ENCODE measurements at places on chromosomes 12 and 14.

- no peak for DNase-seq
Measured at GRCh38 chr14:85580536-85581140, 50.7 kb downstream of the FLRT2 start.

GRCh38 chr14:77615361-77616132 is 890 bp downstream of the SPTLC2 start:
- peak; percentile 29 for DNase-seq

DNA sequence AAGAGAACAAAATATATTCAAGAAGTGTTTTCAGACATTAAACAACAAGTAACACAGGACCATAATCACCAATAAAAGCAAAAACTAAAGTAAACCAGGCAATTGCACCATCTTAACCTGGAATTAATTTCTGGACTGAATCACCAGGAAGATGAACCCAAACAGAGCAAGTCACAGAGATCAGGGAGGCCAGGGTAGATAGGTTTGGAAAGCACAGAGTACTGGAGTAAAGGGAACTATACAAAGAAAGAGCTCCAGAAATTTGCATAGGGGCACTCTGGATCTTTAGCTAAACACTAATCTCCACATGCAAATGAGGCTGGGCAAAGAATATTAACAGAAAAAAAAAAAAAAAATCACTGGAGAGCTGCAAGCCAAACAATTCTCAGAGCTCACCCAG is 84.7 kb downstream of the NUAK1 start:
- DNase-seq, result no peak

DNA sequence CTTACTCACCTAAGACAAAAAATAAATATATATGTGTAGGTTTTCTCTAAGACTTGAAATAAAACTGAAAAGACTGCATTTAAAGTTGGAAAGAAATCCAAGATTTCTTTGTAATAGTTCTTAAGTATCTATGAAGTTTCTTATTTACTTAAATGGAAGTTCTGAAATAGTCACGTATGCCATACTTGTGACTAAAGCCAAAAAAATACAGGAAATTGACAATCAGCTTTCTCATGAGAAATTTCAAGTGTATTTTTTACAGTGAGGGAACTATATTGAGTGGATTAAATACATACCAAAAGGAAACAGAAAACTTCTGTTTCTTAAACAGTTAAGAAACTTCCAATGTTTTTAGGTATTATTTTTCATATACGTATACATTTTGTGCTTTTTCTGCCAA is 188.1 kb downstream of the DPY19L2 start:
- DNase-seq, result no peak

- no peak for DNase-seq
Measured at GRCh38 chr12:40635141-40635731, 57.0 kb upstream of the CNTN1 start.

- no peak for DNase-seq
Measured at GRCh38 chr12:100326208-100326607, 30.7 kb upstream of the SLC17A8 start.

- DNase-seq, result no peak
Measured at GRCh38 chr12:39617887-39618286, 1.7 kb downstream of the ABCD2 start.

- DNase-seq, result no peak
Measured at GRCh38 chr12:60522684-60523400, 927.0 kb downstream of the SLC16A7 start.

DNA sequence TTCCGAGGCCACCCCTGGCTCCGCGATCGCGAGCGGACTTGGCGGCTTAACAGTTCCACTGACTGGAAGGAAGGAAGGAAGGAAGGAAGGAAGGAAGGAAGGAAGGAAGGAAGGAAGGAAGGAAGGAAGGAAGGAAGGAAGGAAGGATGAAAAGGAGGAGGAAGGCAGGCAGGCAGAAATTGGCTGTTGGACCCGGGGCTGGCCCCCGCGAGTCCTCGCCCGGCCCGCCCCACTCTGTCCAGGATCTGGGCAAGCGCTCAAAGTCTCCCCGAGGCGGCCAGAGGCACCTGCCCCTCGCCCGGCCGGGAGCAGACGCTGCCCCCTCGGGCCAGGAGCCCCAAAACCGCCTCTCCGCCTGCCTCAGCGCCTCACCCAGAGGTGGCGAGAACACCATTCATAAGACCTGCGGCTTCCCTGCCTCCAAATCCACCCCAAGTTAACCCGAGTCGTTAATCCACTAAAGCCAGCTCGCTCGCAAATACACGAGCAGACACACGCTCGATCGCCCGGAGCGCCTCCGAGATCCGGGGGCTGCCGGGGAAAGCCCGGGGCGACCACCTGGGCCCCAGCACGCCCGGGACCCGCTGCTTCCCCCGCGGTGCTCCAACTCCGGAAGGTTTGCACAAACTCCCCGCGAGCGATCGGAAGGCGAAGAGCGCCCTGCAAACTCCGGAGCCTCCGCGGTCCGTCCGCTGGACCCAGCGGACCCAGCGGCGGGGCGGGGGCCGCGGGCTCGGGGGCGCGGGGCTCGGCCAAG is 844 bp downstream of the DPF3 start:
- peak; percentile 16 for DNase-seq

- DNase-seq, result no peak
Measured at GRCh38 chr14:101022121-101022520, 118.6 kb upstream of the RTL1 start.

GRCh38 chr12:30012816-30013450 is 229.2 kb upstream of the TMTC1 start:
- no peak for DNase-seq

DNA sequence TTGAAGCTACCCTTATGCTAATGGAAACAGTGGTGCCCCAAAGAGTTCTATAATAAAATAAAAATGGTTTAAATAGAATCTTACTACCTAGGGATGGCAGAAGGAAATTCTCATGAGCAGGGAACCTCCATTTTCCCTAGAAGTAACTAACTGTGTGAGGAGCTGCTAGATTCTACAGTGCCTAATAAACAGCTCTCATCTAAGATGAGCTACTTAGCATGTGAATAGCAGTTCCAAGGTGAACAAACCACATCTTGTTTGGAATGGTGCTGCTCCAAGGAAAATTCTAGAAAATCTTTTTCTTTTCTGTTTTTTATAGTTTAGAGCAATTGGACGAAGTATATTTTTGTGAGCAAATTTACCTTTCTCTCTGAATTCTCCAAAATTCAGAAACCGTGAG is 1015.3 kb upstream of the NOVA1 start:
- no peak for DNase-seq

GRCh38 chr12:90234472-90234871 is 525.8 kb upstream of the ATP2B1 start:
- no peak for DNase-seq

DNA sequence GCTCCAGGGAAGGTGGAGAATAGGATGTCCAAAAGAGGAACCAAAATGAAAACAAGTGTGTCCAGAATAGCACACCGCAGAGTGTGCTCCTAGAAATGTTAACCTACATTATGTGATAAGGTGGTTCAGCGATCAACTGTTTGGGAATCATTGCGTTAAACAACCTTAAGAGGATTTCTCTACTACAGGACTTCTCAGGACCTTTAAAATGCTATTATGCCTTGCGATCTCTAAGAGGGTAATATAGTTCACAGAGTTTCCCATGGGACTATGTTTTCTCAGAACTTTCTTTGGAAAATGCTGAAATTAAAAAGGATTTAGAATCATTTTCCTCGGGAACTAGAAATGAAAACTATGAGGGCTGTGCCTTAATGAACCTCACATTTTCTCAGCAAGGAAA is 1.8 kb downstream of the GLT8D2 start:
- no peak for DNase-seq

GRCh38 chr12:31591380-31591901 is 505 bp upstream of the DENND5B start:
- DNase-seq, result peak; percentile 4

DNA sequence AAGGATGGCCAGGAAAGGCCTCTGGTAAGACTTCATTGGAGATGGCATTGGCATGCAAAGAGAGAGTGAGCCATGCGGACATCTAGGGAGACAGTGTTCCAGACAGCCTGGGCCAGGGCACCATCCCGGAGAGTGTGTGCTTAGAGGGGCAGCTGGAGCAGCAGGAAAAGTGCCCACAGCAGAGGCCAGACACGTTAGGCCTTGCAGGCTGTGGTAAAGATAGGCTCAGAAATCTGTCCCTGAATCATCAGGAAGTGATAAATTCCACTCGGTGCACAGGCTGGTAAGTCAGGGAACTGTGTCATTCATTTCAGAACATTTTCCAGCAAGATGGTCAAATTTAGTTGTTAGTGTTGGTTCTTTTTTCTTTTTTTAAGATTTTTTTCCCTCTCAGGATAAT is 8.8 kb downstream of the GALNT16 start:
- no peak for DNase-seq

DNA sequence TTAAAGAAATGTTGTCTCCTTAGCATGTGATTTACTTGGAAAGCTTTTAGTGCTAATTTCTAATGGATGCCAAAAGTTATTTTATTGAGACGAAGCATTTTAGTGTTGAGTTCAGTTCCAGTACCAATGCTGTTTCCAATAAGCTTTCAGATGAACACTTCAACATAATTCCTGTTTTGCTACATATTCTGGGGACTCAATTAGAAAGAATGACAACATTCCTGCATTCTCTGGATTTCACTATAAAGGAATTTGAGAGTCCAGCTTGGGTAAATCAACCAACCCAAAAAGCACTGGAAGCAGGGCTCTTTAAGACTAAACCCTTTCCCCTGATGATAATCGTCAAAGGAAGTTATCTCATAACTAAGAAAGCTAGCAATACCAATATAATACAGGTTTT is 353.0 kb upstream of the TMTC1 start:
- DNase-seq, result no peak

DNA sequence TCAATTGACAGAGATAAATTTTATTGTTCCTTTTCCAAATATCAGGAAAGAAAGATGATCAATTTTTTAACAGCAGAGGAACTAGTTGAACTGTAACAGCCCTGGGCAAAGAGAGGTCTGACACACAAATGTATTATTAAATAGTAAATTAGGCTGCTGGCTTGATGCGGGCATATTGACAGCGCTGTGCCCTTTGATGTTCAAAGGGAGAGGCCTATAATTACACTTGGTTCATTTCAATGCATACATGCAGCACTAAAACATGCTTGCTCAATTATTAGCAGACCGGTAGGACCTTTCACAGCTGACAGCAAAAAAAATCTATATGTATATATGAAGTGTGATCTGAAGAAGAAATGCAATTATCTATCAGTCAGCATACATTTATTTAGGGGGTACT is 219.8 kb downstream of the SLC2A13 start:
- DNase-seq, result no peak

DNA sequence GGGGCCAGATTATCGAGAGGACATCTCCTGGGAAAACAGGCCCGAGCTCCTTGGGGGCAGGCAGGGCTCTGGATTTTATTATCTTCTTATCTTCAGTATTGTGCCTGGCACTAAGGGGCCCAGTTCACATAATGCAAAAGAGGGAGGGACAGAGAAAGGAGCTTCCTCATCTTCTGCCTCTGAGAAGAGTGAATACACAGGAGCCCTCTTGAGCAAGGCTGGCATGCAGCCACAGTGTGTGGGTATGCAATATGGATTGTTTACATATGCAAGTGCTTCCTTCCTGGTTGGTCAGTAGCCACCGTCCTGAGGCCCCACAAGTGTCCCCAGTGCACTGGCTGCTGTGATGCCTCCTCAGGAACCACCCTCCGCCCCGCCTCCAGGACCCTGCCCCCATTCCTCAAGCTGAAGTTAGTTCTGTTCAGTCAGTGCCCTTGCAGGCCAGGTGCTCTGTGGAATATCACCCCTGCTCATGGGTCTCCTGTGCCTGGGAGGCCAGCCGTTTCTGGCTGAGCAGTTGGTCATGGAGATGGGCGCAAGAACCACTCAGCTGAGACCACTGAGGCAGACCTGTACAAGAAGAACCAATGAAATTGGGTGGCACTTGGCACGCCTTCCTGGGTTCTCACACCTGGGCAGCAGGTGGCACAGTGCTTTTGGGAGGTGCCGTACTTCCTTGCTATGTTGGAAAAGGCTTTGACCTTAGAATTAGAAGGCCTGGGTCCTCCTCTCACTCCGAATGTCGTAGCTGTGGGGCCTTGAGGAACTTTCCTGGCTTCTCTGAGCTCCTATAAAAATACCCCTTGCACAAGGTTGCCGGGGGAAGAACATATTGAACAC is 35.1 kb upstream of the ACTN1 start:
- no peak for DNase-seq

- DNase-seq, result no peak
Measured at GRCh38 chr12:126198966-126199692, 1133.9 kb downstream of the AACS start.

DNA sequence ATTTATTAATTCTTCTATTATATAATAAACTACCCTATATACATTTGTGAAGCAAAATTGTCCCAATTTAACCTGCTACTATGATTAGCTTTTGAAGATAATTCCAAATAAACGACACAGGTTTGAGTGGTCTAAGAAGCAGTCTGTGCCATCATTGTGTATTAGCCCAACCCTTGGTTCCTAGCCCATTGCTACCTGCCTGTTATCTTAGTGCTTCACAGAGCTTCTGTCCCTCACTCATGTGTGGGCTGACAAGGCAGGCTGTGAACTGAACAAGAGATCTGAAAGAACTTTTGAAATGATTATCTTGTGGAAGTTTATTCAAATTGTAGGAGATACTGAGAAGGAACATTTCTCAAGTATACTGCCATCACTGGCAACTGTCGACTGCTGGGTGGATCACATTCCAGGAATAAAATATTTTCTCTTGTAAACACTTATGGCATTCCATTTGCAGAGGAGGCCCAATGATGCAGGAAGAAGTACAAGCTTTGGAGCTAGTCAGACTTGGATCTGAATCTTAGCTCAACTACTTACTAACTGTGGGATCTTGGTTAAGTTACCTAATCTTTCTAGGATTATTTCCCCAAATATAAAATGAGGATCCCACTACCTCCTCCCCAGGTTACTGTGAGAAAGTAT is 7.8 kb upstream of the MTERF2 start:
- DNase-seq, result no peak

GRCh38 chr12:69698769-69699540 is at the start of gene BEST3:
BEST3 (minus strand) TSS chr12:69699303; CDS start chr12:69697798, 1,505 bp downstream.
- no peak for DNase-seq

DNA sequence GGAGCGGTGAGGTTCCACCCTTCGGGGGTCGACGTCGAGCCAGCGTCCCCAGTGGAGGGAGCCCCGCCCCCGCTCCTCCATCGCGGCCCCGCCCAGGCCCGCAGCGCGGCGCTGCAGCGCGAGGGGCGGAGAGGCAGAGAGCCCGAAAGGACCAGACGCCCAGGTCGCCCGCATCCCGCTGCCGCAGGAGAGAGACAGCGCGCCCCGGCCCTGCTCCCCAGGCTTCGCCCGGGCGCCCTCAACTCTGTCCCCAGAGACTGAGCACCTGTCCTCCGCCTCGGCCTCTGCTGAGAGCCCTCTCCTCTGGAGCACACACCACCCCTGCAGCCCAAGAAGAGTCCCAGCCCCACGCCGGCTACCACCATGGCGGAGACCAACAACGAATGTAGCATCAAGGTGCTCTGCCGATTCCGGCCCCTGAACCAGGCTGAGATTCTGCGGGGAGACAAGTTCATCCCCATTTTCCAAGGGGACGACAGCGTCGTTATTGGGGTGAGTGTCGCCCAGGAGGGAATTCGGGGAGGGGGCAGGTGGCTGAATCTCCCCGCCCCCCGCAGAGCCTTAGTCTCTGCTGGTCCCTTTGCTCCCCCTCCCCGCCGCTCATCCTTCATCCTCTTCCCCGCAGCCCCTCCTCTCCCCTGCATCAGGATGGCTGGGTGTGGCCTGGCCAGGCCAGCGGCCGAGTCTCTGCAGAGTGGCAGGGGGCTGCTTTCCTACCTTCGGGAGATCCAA is at the start of gene KIF5A:
KIF5A (plus strand) TSS at position 136 of the 732 bp plus-strand sequence; CDS start at position 364, 228 bp downstream.
- DNase-seq, result peak; percentile 55
